ENCODE measurements at places on chromosomes 4 and X.

GRCh38 chrX:125101971-125102755, 217.5 kb upstream of the TEX13C start:
- DNase-seq, result no peak

GRCh38 chrX:46152756-46153155, 392.5 kb downstream of the ZNF674 start:
- no peak for DNase-seq

GRCh38 chr4:27947302-27947701, 1086.7 kb downstream of the STIM2 start:
- DNase-seq, result no peak

DNA sequence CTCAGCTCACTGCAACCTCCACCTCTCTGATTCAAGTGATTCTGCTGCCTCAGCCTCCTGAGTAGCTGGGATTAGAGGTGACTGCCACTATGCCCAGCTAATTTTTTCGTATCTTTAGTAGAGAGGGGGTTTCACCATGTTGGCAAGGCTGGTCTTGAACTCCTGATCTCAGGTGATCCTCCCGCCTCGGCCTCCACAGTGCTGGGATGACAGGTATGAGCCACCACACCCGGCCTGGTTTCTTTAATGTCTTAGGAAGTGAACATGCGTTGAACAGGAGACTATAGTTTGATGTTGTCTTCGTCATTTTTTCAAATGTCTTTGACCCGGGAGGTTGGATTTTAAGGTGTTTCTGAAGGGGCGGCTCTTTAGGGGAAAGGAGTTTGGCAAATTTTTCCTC, 91.0 kb downstream of the DHRSX start:
- no peak for DNase-seq

- no peak for DNase-seq
These were observed 470.4 kb upstream of the GALNT7 start for GRCh38 chr4:172698256-172698655.

DNA sequence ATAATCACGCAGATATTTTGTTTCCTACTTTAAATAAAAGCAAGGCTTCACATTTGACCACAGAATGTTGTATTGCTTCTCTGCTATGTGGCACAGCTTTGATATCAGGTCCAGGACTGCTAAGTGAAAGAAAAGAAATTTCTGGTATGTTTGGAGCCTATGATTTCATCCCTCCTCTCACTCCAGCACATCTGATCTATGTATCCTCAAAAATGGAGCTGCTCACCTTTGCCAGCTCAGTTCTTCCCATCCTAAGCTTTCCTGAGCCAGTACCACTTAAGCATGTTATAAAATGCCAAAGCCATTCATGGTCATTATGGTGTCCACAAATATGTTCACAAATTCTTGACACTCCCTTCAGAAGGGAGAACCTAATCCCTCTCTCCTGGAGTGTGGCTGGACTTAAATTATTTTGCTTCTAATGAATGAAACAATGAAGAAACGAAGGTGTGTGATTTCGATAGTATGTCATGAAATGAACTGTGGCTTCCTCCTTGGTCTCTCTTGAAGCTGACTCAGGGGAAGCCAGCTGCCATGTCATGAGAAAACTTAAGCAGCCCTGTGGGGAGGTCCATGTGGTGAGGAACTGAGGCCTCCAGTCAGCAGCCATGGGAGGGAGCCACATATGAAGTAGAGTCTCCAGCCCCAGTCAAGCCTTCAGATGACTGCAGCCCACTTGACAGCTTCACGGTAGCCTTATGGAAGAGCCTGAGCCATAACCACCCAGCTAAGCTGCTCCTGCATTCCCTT, 207.7 kb downstream of the MGST2 start:
- no peak for DNase-seq

DNA sequence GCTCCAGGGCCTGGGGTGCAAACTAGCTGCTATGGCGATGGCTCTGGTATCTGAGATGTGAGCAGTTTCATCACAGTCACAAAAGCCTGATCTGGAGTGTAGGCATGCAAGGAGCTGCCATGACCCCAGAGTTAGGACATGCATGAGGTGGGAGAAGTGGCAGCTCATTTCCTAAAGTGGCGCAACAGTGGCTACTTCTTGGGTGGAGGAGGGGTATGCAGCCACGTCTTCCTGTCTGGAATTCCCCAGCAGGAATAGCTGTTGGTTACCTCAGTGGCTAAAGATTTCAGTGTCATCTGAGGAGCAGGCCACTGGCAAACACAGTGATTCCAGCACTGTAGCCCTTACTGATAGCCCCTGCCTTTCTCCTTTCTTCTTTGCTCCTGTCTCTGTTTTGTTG, 1382.5 kb downstream of the C4orf33 start:
- DNase-seq, result no peak

GRCh38 chrX:106897259-106897658, 5.9 kb downstream of the RIPPLY1 start:
- no peak for DNase-seq

GRCh38 chr4:2094545-2094944, 35.4 kb downstream of the NAT8L start:
- no peak for DNase-seq

GRCh38 chrX:15680401-15680800, 15.8 kb upstream of the CLTRN start:
- DNase-seq, result no peak

DNA sequence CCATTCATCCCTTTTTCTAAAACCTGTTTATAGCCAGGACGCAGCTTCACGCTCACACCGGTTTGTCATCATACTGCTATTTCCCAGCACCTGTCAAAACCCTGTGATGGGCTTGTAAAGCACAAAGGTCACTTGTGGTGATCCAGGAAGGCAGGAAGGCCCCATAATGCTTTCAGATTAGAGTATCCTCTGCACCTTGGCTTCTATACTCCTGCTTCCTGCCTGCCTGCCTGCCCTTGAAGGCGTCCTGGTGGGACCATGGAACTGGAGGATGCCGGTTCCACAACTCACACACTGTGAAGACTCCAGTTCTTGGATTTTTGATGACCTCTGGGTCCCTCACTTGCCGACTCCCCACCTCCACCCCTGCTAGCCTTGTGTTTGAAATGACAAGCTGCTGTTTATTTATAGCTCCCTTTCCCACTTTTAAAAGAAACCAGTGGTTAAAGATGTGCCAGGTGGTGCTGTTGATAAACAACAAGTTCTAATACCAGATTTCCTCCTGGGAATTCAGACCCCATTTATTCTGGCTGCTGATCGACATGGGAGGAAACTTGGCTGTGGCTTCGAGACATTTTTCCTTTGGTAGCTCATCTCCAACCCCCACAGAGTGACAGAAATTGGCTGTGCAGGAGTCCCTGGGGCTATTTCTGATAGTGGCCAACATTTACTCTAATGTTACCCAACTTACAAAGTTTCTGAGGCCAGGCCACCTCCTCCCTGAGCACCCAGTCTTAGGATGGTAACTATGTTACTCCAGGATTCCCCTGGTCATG, 211.5 kb downstream of the KDR start:
- no peak for DNase-seq

DNA sequence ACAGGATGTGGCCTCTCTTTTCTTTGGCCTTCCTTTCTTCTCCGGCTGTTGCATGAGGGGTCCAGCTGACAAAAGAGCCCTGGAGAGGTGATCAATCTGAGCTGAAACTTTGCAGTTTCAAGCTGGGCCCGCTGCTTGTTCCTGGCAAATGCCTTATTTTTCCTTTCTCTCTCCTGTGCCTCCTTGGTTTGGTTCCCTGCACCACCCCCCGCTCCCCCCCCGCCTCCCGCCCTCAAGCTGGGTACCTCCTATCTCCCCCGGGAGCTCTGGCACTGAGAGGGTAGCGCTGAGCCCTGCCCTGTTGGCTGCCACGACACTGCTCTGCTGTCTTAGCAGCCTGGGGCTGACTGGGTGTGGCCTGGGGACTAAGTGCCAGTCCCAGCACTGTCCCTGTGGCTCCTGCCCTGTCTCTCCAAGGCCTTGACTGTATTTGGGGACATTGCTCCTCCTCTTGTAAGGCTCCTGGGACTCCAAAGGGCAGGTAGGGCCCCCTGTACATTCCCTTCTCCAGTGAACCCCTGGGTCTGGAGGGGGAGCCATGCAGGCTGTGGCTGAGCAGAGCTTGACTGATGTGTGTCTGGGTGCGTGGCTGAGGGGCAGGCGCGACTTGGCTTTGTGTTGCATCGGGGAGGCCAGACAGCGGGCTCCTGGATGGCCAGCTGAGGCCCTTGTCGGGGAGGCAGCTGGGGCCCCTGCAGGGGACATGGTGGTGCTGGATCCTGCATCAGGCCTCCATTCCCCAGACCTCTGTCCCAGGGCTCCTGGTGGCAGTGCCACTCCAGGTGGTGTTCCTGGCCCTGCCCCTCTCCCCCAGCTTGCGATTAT, 1.1 kb downstream of the PLXNA3 start:
- DNase-seq, result no peak

- no peak for DNase-seq
These were observed 656.7 kb downstream of the SPOCK3 start for GRCh38 chr4:166577639-166578038.

DNA sequence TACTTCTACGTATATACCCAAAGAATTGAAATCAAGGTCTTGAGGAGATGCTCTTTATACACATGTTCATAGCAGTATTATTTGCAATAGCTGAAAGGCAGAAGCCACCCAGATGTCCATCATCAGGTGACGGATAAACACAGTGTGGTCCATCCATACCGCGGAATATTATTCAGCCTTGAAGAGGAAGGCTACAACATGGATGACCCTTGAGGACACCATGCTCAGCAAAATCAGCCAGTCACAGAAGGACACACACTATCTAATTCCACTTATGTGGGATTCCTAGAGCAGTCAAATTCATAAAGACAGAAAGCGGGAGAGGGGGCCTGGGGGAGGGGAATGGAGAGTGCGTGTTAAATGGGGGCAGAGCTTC, 44.5 kb downstream of the RGS12 start:
- no peak for DNase-seq

- DNase-seq, result no peak
These were observed 8.0 kb upstream of the HNRNPD start for GRCh38 chr4:82381661-82382296.

- no peak for DNase-seq
These were observed 154.9 kb upstream of the NUDT6 start for GRCh38 chr4:123077330-123077729.

- no peak for DNase-seq
These were observed 80.6 kb downstream of the GPM6A start for GRCh38 chr4:175731506-175731905.

DNA sequence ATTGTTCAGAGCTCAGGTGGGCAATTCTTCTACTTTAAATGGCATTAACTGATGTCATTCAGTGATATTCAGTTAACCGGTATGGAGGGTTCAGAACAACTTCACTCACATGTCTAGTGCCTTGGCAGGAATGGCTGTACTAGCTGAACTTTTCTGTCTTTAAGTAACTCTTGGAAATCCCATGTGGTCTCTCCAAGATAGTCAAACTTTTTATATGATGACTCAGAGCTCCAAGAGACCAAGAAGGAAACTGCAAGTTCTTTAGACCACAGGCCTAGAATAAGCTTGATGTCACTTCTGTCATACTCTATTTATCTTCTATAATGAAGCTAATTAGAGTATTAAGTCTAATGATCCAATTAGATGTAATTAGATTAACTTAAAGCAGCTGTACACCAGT, 24.9 kb downstream of the LHFPL1 start:
- no peak for DNase-seq

DNA sequence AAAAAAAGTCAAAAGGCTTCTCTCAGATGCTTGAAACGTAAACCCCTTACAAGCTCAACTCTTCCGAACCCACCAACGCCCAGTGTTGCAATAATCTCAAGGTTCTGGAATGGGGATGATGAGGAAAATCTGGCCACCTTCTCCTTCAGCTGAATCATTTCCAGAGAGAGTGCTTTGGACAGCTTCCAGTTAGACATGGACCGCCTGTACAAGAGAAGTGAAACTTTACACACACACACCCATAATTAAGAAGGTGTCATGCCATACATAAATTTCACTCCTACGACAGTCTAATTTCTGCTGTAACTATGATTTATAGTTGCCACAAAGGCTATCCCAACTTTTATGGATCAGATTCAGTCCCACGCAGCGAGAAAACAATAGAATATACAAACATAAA, 72.3 kb downstream of the PRKG2 start:
- DNase-seq, result no peak

DNA sequence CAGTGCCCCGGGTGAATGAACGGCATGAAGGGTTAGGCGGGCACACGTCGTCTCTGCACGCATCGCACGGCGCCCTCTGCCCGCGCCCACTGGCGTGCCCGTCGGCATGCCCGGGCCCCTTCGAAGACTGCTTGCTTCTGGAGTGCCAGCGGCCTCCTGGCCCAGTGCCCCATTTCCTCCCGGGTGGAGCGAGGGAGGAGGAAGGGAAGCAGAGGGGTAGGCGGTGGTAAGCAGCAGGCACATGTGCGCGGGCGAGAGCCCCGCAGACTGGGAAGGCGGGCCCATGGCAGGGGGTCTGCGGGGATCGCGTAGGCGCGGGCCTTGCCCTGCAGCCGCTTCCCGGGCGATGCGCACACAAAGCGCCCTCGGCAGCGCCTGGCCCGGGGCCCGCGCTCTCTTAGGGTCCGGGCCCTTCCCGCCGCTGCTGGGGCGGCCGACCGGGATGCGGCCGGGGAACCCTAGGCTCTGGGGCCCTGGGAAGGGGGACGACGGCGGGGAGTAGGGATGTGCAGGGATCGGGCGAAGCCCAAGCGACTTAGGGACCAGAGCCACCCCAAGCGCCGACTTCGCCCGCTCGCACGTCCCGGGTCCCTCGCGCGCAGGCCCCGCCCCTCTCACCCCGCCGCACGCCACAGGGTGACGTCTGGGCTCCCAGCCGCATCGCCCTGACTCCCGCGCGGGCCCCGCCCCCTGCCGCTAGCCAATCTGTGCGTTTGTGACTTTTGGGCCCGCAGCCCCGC, 866 bp upstream of the EMD start:
- DNase-seq, result peak; percentile 91

- DNase-seq, result no peak
These were observed 16.0 kb downstream of the XG start for GRCh38 chrX:2767631-2768455.

GRCh38 chr4:76589872-76590797, 155.1 kb downstream of the SHROOM3 start:
- no peak for DNase-seq

- no peak for DNase-seq
These were observed 58.2 kb upstream of the NPNT start for GRCh38 chr4:105837037-105837436.

DNA sequence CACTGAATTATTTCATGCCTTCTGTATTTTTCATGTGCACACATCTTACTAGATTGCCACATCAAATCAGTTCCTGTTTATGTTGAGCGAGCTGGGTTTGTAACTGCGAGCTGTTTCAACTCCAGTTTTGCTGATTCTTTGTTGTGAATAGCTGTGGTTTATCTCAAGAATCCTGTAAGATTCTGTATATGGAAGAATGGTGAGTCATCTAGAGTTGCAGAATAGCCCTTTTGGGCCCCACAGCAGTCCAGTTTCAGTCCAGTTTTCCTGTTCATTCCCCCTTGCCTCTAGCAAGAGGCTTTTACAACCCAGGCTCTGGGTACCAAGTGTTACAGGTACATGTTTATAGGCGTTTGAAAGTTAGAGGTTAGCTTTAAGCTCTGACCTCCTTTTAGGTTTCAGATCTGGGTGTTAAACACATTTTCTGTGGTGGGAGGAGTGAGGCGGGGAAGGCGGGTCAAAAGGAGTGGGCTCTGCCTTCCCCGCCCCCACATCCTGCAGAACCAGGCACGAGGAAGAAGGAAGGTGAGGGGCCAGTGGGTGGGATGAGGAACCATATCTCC, 32.7 kb downstream of the TBC1D14 start:
- DNase-seq, result no peak
